ENCODE measurements at places on chromosomes 11 and 22. TPM values are rescaled to one million over a fixed set of nuclear protein-coding genes. Genes with fewer than 3 reads are reported as not detected.

FAM180B gene
- total RNA-seq = 1.4 TPM

SUSD2 gene
- total RNA-seq = 0.82 TPM

MS4A6E gene
- not detected for total RNA-seq

SLC22A24 gene
- total RNA-seq = not detected

SPDYC gene
- total RNA-seq = not detected

GAS2 gene
- 20.6 TPM for total RNA-seq
